ENCODE measurements at places on chromosomes 1 and 21. TPM values are rescaled to one million over a fixed set of nuclear protein-coding genes. Genes with fewer than 3 reads are reported as not detected.
A peak's percentile ranks its signal among the peaks of the same experiment; 100 is the strongest.

The BRINP2 gene
- 0.49 TPM for total RNA-seq

The RYR2 gene
- total RNA-seq = 1.5 TPM

The PRUNE1 gene
- 25.5 TPM for total RNA-seq

The DNAH14 gene
- 5.6 TPM for total RNA-seq

The PTGFRN gene
- 52.8 TPM for total RNA-seq

- no peaks in the 10 kb centered on the region for H3K27me3 ChIP-seq
- no peaks in the 10 kb centered on the region for H3K36me3 ChIP-seq
- no peak overlapping the region for H3K27ac ChIP-seq
- DNase-seq = no peak
These were observed 987.9 kb downstream of the ADGRL2 start for GRCh38 chr1:82788660-82789059.

DNA sequence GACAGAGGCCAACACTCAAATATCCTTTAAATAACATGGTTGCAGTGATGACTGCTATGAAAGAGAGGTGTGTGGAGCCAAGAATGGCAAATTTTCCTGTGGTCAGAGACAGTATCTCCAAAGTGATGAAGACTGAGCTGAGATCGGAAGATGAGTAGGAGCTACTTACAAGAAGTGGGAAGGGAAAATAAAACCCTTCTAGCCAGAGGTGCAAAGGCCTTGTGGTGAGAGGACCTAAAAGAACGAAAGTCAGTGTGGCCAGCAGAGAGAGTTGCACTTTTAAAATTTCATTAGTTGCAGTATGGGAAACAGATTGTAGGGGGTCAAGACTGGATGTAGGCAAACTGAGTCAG lies 17.8 kb downstream of the SLAMF7 start:
- no peaks in the 10 kb centered on the region for H3K36me3 ChIP-seq
- H3K27me3 ChIP-seq = no peaks in the 10 kb centered on the region
- DNase-seq = no peak
- no peak overlapping the region for H3K4me3 ChIP-seq
- H3K4me1 ChIP-seq = no peaks in the 10 kb centered on the region

- peaks cover 17% of the 10 kb centered on the region for H3K4me1 ChIP-seq
- no peaks in the 10 kb centered on the region for H3K27me3 ChIP-seq
- no peaks in the 10 kb centered on the region for H3K36me3 ChIP-seq
- no peak for DNase-seq
These were observed 7.7 kb upstream of the SLC5A9 start for GRCh38 chr1:48214820-48215219.

GRCh38 chr1:31660871-31661455 lies 16.3 kb upstream of the PEF1 start:
- peaks cover 9% of the 10 kb centered on the region for H3K4me1 ChIP-seq
- H3K27me3 ChIP-seq = no peaks in the 10 kb centered on the region
- H3K4me3 ChIP-seq = no peak overlapping the region
- H3K27ac ChIP-seq = no peak overlapping the region

DNA sequence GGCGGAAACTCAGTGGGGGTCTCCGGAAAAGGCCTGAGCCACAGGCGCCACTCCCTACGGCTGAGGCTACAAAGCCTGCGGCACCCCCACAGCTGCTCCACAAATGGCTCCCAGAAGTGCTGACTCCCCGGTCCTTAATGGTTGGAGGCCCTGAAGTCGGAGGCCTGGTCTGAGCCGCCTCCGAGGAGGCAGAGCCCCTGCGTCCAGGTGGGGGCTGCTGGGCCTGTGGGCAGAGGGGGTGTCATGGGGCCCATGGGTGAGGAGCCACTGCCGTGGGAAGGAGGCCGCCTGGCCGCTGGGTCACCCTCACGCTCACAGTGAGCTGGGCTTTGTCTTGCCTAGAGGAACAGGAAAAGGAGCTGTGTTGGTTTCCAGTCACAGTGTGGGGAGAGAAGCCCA lies 12.4 kb upstream of the COL18A1 start:
- H3K4me3 ChIP-seq = no peak overlapping the region
- no peak overlapping the region for H3K27ac ChIP-seq
- no peaks in the 10 kb centered on the region for H3K27me3 ChIP-seq
- H3K4me1 ChIP-seq = peaks cover 15% of the 10 kb centered on the region
- no peaks in the 10 kb centered on the region for H3K36me3 ChIP-seq

GRCh38 chr1:184556665-184557064 lies 169.8 kb downstream of the C1orf21 start:
- H3K4me3 ChIP-seq = no peak overlapping the region
- H3K27me3 ChIP-seq = no peaks in the 10 kb centered on the region
- peaks cover 41% of the 10 kb centered on the region for H3K4me1 ChIP-seq
- DNase-seq = no peak

- H3K4me3 ChIP-seq = no peak overlapping the region
- peaks cover 82% of the 10 kb centered on the region for H3K36me3 ChIP-seq
- no peak overlapping the region for H3K27ac ChIP-seq
- H3K27me3 ChIP-seq = no peaks in the 10 kb centered on the region
- H3K4me1 ChIP-seq = no peaks in the 10 kb centered on the region
These were observed 10.8 kb upstream of the SLC25A34 start for GRCh38 chr1:15724949-15725880.

DNA sequence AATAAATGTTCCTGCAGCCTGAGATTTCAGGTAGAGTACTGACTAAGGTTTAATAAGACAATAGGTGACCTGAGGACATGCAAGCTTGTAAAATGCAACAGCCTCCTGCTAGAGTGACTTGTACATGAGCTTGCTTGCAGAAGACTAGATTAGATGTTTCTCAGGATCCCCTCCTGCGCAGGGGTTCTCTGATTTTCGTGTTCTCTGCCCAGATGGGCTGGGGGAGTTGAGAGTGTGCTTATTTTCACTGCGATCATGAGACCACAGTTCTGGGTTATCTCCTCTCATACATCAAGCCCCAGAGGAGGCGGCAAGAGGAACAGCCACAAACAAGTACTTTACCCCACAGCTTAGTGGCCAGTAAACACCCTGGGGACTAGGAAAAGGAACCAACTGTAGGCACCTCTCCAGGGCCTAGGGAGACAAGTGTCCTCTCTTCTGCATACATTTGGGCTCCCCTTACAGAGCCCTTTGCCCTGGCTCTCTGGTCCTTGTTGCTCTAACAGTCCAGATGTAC lies 8.0 kb downstream of the TMEM81 start:
- no peaks in the 10 kb centered on the region for H3K4me1 ChIP-seq
- H3K27ac ChIP-seq = no peak overlapping the region
- peak; percentile 40 for DNase-seq
- no peaks in the 10 kb centered on the region for H3K27me3 ChIP-seq
- no peaks in the 10 kb centered on the region for H3K36me3 ChIP-seq

- H3K36me3 ChIP-seq = no peaks in the 10 kb centered on the region
- DNase-seq = no peak
- H3K4me1 ChIP-seq = no peaks in the 10 kb centered on the region
- H3K27me3 ChIP-seq = no peaks in the 10 kb centered on the region
- no peak overlapping the region for H3K27ac ChIP-seq
- no peak overlapping the region for H3K4me3 ChIP-seq
These were observed 24.4 kb upstream of the RGS5 start for GRCh38 chr1:163227126-163227525.

DNA sequence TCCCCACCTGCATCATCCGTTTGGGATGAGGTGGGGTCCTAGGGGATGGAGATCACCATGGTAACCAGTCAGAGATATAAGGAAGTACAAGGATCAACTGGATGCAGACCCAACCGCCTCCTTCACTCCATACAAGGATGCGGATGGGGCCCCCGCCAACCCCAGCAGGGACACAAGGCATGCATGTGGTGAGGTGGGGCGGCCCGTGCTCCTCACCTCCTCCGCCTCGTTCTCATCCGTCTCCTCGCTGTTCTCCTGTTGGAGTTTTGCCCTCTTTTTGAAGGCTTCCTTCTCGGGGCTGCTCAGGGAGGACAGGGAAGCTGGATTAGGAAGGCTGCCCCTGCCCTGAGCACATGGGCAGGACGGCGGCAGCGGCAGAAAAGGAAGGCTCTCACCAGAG lies 23.8 kb downstream of the KIF21B start:
- H3K4me1 ChIP-seq = no peaks in the 10 kb centered on the region
- DNase-seq = no peak
- H3K4me3 ChIP-seq = no peak overlapping the region
- H3K36me3 ChIP-seq = no peaks in the 10 kb centered on the region
- H3K27ac ChIP-seq = no peak overlapping the region

DNA sequence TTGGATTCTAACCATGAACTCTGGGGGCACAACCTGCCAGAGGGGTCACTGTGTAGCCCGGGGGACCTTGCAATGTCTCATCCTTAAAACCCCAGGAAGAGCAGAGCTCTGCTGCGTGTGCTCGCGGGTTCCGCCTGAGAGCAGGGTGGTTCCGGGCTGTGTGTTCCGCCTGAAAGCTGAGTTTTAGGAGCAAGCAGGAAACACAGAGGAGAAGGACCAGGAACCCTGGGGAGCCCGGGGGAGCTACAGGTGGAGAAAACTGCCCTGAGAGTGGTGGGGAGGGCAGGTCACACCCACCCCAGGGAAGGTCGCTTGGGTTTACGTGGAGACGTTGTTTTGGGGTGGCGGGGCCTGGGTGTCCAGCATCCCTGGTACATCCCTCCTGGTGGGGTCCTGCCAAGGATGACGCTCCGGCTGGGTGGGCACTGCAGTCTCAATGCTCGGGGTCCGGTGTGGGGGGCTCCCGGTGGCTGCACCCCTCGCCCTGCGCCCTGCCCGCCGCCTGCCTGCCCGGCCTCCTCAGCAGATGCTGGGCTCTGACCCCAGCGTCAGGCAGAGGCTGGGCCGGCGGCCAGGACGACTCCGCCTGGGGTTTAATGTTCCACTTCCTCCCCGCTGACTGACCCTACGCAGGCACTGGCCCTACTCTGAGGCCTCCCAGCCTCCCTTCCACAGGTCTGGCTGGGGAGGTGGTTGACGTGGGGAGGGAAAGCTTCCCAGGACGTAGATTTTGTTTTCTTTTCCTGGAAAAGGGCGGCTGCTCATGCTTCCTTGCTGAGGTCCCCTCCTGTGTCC lies 17.3 kb upstream of the C1orf159 start:
- no peak for DNase-seq
- no peak overlapping the region for H3K27ac ChIP-seq
- H3K27me3 ChIP-seq = no peaks in the 10 kb centered on the region
- no peak overlapping the region for H3K4me3 ChIP-seq
- H3K4me1 ChIP-seq = peaks cover 16% of the 10 kb centered on the region

DNA sequence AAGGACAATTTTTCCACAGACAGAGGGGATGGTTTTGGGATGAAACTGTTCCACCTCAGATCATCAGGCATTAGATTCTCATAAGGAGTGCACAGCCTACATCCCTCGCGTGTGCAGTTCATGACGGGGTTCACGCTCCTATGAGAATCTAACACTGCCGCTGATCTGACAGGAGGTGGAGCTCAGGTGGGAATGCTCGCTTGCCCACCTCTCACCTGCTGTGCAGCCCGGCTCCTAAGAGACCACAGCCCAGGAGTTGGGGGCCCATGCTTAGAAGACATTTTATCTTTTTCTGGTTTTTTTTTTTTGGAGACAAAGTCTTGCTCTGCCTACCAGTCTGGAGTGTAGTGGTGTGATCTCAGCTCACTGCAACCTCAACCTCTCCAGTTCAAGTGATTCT lies 16.0 kb downstream of the GNB1 start:
- no peaks in the 10 kb centered on the region for H3K27me3 ChIP-seq
- peaks cover 88% of the 10 kb centered on the region for H3K4me1 ChIP-seq
- H3K4me3 ChIP-seq = no peak overlapping the region
- H3K27ac ChIP-seq = no peak overlapping the region
- DNase-seq = no peak

DNA sequence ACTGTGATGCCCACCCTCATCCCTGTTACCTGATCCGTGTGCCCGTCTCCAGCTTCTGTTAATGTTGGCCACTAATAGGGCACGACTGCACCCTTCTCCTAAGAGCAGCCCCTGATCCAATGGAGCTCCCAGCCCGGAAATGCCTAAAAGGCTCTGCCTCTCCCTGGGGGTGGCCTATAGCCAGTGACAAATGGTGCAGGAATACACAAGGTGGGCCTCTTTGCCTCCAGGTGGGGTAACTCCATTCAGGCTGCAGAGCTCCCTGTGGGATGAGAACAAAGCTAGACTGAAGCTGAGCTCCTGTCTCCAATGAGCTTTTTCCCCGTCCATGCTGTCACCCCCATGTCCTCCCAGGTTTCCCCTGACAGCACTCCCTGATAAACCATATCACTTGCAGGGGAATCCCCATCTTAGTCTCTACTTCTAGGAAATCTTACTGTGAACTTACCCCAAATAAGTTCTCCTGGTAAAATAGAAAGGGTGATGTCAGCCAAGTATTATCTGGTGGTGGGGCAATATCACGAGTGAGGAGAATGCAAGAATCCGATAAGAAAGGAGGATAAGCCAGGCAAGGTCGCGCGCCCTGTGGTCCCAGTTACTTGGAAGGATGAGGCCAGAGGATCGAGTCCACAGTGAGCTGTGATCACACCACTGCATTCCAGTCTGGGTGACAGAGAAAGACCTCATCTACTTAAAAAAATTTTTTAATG lies 18.6 kb downstream of the S100A7A start:
- no peak overlapping the region for H3K27ac ChIP-seq
- no peaks in the 10 kb centered on the region for H3K4me1 ChIP-seq
- H3K4me3 ChIP-seq = no peak overlapping the region

- peaks cover 40% of the 10 kb centered on the region for H3K4me1 ChIP-seq
- peak overlapping the region; percentile 35 for H3K4me3 ChIP-seq
- no peaks in the 10 kb centered on the region for H3K27me3 ChIP-seq
These were observed 1.6 kb downstream of the IFI44 start for GRCh38 chr1:78651241-78651640.

DNA sequence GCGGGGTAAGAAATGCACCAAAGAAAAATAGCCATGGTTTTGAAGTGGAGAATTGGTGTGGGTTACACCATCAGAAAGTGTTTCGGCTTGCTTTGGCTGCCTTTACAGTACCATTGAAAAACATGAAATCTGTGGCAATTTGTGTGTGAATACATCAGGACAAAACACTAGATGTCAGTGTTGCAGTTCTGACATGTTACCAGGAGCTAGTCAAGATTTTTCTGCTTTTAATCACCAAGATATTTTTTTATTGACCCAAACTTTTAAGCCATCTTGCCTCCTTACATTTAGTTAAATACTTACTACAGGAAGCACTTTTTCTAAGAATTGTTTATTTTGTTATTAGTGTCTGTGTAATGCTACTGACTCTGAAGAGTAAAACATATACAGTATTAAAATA lies 14.3 kb downstream of the RRP15 start:
- H3K36me3 ChIP-seq = no peaks in the 10 kb centered on the region
- no peak for DNase-seq
- no peaks in the 10 kb centered on the region for H3K27me3 ChIP-seq
- peaks cover 6% of the 10 kb centered on the region for H3K4me1 ChIP-seq
- H3K4me3 ChIP-seq = no peak overlapping the region

DNA sequence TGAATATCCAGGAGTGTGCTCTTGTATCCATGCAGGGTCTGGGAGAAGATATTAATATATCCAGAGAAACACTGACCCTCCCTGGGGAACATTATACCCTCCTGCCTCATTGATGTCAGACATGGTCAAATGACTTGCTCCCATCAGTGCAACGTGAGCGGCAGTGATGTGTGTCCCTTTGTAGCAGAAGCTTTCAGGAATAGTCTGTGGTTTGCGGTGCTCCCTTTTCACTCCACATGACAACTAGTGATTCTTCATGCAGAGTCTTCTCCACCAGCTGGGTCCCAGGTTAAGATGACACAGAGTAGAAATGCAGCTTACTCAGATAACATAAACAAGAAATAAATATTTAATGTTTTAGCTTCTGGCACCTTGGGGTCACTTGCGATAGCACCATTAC lies 31.9 kb upstream of the LYPD8 start:
- H3K27me3 ChIP-seq = no peaks in the 10 kb centered on the region
- no peaks in the 10 kb centered on the region for H3K36me3 ChIP-seq
- H3K4me1 ChIP-seq = no peaks in the 10 kb centered on the region
- no peak overlapping the region for H3K4me3 ChIP-seq
- DNase-seq = no peak
- no peak overlapping the region for H3K27ac ChIP-seq

GRCh38 chr21:44897326-44898010 lies 23.2 kb downstream of the ITGB2 start:
- no peak overlapping the region for H3K27ac ChIP-seq
- DNase-seq = no peak
- H3K36me3 ChIP-seq = no peaks in the 10 kb centered on the region
- no peaks in the 10 kb centered on the region for H3K27me3 ChIP-seq
- H3K4me3 ChIP-seq = no peak overlapping the region

Measured in vagina (tissue), 2 donors.